ENCODE measurements at places on chromosomes 5 and 9.

DNA sequence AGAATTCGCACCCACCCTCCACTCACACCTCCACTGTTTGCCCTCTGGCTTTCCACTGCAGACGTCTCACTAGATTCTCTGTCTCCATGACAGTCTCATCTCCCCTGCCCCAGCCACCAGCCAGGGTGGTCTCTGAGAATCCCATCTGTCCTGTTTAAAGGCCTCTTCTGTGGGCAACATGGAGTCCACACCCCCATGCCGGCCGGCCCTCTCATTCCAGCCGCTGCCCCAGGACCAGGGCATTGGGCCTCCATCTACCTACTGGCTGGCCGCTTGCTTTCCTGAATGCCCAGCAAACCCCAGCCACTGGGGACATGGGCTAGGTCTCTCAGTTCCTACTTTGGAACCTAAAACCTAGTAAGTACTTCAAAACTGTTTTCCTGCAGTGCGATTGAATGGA, 65.6 kb upstream of the RUFY1 start:
- no peak for DNase-seq

DNA sequence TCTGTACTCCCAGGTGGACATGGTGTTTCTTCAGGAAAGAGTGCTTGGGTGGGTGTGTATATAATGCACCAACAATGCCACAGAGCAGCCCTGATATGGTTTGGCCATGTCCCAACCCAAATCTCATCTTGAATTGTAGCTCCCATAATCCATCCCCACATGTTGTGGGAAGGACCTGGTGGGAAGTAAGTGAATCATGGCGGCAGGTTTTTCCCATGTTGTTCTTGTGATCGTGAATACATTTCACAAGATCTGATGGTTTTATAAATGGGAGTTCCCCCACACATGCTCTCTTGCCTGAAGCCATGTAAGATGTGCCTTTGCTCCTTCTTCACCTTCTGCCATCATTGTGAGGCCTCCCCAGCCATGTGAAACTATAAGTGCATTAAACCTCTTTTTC, 158.5 kb downstream of the NR3C1 start:
- DNase-seq, result no peak

GRCh38 chr9:126440940-126441339, 114.3 kb downstream of the MVB12B start:
- DNase-seq, result no peak

GRCh38 chr5:56169949-56170348, 63.2 kb downstream of the ANKRD55 start:
- no peak for DNase-seq

DNA sequence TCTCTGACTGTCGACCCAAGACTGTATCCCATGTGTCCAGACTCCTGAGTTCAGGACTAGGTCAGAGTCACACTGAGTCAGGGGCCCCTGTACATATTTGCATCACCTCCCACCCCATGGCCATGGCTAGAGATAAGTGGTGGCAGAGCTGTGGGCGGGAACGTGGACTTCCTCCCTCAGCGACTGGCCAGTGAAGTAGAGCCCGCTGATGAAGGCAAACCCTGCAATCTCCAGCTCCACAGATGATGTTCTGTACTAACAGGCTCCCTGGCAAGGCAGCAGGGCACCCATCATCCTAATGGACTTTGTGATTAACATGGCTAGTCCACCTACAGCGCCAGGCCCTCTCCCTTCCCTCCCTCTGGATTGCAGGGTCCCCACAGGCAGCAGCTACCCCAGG, 110.5 kb upstream of the LRRTM2 start:
- DNase-seq, result no peak

- DNase-seq, result peak; percentile 37
Observed at GRCh38 chr5:171388816-171389168, 1.1 kb downstream of the NPM1 start.

- no peak for DNase-seq
Observed at GRCh38 chr5:68780299-68780955, 313.4 kb upstream of the SLC30A5 start.

DNA sequence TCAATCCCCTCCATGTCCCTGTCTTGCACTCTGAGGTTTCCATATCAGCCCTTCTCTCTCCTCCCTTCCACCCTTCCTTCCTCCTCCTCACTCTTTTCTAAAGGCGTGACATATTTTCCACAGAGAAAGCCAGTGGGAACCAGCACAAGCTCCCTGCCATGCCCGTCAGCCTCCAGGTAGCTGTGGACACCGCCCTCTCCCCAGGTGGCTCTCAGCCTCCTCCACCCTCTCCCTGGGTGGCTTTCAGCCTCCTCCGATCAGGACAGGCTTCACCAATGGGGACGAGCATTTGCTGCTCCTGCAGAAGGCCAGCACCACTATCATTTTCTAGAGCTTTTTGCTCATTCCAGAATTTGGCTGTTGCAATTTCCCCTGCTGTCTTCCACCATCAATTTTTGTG, 236.6 kb downstream of the GADD45G start:
- DNase-seq, result no peak

GRCh38 chr5:102845041-102845440, 89.9 kb downstream of the PAM start:
- no peak for DNase-seq

DNA sequence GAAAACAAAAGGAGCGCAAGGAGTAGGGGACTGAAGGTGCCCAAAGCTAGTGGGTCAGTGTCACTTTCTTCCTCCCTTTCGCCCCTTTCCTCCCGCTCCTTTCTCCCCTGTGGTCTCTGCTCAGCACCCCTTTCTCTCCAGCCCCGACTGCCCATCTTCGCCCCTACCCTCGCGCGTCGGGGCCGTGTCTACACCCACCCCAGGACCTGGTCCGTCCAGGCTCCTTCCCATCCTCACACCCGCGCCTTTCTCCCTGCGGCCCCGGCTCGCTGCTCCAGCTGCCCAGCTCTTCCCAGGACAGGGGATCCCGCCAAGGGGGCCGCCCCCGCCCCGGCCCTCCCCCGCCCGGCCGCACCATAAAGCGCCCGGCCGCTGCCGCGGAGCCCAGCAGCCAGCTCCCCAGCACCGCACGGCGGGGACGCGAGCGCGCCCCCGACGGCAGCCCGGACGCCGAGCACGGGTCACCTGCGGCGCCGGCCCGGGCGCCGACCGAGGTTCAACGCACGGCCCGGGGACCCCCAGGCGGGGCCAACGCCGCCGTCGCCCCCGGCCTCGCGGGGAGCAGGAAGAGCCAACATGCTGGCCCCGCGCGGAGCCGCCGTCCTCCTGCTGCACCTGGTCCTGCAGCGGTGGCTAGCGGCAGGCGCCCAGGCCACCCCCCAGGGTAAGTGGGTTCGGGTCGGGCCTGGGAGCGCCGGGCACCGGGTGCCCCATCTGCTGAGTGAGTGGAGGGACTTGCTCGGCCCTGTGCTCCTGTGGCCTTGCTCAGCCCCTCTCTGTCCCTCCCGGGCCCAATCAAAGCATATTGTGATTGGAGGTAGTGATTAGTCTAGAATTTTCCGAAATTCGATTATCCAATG, at the start of gene THBS4:
Gene THBS4 (plus strand): TSS at position 387 of the 860 bp plus-strand sequence. CDS start 190 bp downstream, at position 577.
- no peak for DNase-seq

DNA sequence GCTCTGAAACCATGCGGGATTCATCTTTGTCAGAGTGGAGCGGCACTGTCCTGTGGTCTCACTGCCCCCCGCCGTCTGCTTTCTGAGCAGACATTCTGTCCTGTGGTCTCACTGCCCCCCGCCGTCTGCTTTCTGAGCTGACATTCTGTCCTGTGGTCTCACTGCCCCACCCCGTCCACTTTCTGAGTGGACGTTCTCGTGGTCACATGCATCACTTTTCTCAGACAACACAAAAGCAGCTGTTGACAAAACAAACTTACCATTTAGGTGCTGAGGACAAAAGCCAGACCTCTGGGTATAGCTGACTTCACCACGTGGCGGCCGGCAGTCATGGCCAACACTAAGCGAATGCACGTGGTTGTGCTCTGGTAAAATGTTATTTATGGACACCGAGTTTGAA, 2.8 kb downstream of the LRRC14B start:
- DNase-seq, result no peak

DNA sequence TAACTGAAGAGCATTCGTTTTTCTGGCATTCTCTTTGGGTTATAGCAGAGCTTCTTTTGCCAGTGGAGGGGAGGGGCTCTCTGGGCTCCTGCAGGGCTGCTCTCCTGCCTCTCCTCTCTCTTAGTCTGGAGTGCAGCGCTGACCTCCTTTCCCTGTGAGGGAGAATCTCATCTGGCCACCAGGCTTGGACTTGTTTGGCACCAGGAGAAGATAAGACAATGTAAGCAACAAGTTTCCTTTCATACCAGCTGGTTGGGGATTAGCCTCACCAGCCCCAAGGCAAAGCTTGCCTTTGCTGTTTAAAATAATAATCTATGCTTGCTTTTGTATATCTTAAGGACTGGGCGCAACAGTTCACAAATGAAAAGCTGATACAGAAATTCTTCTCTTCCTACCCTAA, 196.4 kb downstream of the TLE4 start:
- no peak for DNase-seq

GRCh38 chr9:71431931-71432330, 310.5 kb upstream of the TRPM3 start:
- DNase-seq, result no peak

DNA sequence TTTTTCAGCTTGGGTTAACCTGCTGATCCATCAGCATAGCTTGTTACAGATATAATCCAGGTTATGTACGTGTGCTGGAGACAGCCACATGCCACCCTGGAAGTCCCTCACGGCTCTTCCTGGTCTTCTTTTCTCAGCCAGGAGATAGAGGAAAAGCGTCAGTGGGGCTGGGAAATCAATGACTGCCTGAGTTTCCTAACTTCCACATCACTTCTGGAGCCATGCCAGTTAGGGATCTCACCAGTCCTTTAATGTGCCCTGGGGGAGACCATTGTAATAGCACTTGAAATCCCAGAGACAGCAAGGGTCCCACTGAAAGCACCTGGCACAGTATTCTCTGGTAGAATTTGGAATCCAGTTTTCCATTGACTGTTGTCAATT, 29.2 kb downstream of the ANXA2R start:
- DNase-seq, result no peak

DNA sequence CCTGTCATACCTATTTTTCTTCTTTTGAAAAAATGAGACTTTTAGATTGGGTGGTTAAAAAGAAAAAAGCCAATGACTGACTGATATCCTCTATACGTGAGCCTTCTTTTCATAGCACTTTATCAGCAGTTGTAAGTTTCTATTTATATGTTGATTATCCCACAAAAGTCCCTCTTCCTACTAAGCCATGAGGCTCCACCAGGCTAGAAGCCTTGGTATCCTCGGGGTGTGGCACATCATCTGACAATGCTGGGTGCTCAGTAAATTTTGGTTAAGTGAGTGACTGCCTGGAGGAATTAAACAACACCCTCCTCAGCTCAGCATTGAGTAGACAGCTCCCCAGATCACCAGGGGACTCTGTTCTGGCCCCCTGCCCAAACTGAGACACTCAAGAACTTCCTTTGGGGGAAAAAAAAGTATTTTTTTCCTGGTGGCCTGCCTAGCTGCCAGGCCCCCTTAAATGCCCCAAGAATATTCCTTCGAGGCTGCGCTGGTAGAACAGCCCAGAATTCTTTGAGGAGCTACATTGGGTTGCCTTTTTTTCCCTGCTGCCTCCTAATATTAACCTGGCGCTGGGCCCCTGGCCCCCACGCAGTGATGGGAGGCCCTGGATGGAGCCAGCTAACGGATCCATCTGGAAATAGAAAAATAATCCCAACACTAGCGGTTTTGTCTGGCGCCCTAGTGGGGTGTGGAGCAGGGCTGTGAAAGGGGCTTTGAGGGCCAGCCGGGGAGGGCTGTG, 23.4 kb upstream of the COL27A1 start:
- DNase-seq, result no peak

DNA sequence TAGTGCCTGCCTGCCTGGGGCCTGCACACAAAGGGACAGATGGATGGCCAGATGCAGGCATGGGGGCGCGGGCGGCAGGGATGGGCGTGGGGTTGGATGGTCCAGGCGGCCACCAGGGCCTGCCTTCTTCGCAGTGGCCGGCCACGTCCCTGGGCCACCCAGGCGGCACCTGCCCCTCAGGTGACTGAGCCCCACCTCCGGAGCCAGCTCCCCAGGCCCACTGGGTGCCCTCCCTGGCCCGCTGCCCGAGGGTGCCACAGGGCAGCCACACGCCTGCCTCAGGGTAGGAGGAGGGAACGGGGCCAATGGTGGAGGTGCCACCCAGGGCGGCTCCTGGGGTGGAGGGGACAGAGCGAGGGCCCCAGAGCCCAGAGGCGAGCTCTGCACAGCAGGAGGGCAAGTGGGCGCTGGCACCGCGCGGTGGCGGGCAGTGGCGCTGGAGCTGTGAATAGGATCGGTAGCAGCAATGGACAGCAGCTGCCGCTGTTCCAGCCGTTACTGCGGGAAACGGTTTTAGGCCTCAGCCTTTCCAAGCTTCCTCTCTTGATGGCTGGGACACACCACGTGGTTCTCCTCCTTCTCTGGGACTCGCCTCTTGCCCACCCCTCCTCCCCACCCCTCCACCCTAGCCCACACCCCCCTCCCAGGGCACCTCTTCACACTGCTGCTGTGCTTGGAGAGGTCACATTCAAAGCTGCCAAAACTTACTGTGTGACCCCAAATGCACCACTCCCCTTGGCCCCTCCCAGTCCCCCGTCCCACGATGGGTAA, 19.1 kb downstream of the LHX3 start:
- DNase-seq, result no peak

GRCh38 chr5:74394916-74395880, 245.3 kb downstream of the ENC1 start:
- no peak for DNase-seq

DNA sequence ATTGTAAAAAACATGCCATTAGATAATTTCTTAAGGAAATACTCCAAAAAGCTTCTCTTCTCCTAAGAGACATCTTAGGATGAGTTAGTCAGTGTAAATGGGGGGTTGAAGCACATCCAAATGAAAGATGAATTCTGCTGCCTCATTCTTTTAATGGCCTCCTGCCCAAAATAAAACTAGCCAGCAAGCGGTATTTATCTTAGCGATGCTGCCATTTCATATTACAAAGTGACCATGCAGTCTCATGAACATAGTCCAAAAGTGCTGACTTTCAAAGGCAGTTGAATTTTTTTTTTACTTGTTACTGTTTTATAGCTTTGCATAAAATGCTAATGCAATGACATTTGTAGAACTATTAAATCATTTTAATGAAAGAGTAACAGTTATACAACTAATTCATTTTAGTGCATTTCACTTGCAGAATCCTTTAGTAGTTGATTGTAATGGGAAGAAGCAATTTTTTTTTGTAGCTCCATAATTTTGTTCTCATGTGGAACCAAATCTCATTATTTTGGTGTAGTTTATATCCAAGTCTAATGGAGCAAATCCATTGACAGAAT, 151.5 kb downstream of the CAVIN4 start:
- no peak for DNase-seq

DNA sequence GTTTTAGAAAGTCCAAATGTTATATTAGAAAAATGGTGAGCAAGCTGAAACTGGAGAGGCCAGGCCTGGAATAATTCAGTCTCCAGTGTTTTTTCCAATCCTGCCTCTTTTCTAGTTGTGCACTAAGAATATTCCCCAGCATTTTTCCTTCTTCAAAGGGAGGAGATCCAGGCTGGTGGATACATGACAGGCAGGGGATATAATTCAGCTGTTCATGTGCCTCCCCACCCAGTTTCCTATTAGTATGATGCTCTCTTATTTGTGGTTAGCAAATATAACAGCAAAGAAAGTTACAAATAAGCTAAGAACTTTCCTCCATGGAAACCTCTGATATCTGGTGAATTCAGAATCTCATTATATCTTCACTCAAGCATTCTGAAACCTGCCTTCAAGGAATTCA, 216.4 kb downstream of the TARS1 start:
- no peak for DNase-seq

GRCh38 chr9:38228331-38229103, 159.5 kb upstream of the SHB start:
- DNase-seq, result no peak

GRCh38 chr5:109242518-109242917, 167.3 kb downstream of the PJA2 start:
- DNase-seq, result no peak

Measured in stimulated activated CD8-positive, alpha-beta memory T cell treated with anti-CD3 and anti-CD28 coated beads, Interleukin-7, amount 100 ng/mL, for 48 hours (primary cell).